NB4 (cell line): ENCODE measurements at places on chromosomes 11 and 22.

DNA sequence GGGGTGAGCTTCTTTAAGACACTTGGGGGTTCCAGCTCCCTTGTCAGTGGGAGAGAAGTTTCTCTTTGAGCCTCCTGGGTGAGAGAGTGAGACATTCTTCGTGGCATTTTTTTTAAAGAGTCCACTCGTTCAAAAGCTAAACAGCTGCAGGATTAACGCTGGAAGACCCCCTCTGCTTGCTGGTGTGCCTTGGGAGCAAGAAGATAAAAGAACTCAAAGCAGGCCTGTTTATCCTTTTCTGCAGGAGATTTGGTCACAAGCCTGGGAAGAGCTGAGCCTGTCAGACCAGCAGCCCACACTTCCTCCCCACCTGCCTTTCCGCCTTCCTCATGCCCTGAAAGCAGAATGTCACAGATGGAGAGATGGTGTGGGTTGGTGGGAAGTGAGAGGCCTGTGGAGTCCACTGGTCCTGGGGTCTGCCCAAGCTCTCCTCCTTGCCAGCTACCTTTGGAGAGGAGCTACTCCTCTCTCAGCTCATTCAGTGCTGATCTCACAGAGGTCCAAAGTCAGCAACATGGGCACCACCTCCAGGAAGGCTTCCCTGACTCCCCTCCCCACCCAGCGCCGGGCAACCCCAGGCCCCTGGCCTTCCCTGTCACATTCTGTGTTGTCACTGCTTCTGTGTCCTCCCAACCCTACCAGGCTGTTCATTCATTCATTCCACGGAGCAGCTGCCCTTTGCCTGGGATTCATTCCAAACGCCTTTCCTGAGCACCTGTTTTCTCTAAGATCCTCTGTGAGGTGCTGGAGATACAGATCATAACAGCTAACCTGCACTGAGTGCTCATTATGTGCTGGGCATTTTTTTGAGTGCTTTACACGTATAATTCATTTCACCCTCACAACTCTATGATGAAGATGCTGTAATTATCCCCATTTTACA lies 6.7 kb downstream of the GDPD5 start:
- DNase-seq = no peak

- DNase-seq = peak; percentile 88
These were observed 25.6 kb downstream of the ARRB1 start for GRCh38 chr11:75325713-75326438.

DNA sequence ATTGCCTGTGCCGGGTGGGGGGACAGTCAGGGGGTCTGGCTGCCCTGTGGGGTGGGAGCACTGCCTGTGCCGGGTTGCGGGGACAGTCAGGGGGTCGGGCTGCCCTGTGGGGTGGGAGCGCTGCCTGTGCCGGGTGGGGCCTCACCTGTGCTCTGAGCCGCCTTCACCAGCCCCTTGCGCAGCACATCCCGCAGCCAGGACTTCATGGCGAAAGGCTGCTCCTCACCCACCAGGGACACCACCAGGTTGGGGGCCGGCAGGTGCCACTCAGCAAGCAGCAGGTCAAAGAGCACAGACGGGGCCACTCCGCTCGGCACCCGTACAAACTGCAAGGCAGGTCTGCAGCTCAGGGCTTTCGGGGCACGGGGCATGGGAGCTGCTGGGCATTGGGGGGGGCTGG lies 21.4 kb downstream of the TSSC4 start:
- DNase-seq = no peak

- peak; percentile 44 for DNase-seq
These were observed 31.9 kb downstream of the PDGFB start for GRCh38 chr22:39212721-39213376.

DNA sequence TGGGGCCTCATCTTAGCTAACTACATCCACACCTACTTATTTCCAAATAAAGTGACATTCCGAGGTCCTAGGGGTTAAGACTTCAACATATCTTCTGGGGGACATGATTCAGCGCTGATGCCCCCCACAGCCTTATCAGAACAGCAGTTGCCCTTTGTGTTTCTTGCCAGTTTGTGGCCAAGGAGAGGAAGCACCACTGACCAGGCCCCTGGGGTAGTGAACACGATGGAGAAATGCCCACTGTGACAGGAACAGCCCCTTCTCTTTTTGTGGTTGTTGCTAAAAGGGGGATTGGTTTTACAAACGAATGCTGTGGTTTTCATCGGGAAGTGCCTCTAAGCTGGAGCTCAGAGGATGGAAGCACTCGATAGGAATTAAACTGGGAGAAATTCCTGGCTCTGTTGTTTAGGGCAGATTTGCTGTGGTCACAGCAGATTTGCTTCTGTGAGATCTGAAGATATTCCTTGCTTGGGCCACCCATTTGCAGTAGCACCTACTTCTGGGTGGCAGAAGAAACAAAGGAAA lies 88.8 kb downstream of the ABTB2 start:
- DNase-seq = peak; percentile 88

- DNase-seq = no peak
These were observed 107.0 kb downstream of the MSANTD4 start for GRCh38 chr11:105915021-105915420.

DNA sequence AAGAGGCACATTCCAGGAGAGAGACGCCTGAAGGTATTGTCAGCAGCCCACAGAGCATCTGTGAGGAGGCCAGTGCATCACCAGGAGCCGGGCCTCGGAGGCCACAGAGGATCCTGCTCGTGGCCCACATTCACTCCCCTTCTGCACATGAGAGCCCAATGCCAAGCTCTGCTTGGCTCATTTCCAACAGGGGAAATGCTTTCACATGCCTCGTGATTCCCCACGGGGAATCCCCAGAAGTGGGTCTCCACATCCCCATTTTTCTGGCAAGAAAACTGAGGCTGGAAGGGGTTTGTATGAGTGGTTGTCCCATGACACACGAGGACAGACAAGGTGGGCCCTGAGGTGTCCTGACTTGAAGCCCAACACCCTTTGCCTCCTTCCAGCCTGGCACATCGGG lies 34.4 kb downstream of the TP53I11 start:
- no peak for DNase-seq

DNA sequence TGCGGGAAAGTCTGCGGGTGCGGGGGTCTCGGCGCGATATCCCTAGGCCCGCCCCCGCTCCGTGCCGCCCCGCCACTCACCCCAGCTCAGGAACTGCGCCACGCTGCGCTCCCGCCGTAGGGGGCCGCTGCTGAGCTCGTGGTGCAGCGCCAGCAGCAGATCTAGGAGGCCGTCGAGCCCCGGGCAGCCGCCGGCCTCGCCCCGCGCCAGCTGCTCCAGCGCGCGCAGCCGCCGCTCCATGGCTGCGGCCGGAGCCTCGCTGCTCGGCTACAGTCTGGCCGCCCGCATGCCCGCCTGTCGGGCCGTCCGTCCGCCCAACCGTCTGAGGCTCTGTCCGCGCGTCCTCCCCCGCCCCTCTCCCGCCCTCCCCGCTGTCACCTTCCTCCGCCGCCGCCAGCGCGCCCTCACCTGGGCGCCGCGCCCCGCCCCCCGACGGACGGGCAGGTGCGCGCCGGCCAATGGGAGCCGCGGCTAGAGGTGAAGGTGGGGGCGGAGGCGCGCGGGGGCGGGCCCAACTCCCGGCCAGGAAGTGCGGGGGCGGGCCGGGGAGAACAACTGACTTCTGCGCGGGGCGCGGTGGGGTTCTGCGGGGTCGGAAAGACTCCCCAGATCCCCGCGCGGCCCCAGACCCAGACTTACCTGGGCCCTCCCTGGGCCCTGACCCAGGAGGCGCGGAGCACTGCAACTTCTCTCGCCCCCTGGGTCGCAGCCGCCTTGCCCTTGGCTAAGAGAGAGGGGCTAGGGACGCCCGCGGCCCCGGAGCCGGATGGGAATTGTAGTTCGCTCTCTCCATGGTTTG lies at the start of gene CDC42BPG:
Gene CDC42BPG, minus strand, starts transcription at position 324 of the 799 bp plus-strand sequence. Its CDS starts 84 bp downstream, at position 240.
- peak; percentile 83 for DNase-seq

- DNase-seq = no peak
These were observed 666 bp upstream of the OVOL1 start for GRCh38 chr11:65786008-65786785.

DNA sequence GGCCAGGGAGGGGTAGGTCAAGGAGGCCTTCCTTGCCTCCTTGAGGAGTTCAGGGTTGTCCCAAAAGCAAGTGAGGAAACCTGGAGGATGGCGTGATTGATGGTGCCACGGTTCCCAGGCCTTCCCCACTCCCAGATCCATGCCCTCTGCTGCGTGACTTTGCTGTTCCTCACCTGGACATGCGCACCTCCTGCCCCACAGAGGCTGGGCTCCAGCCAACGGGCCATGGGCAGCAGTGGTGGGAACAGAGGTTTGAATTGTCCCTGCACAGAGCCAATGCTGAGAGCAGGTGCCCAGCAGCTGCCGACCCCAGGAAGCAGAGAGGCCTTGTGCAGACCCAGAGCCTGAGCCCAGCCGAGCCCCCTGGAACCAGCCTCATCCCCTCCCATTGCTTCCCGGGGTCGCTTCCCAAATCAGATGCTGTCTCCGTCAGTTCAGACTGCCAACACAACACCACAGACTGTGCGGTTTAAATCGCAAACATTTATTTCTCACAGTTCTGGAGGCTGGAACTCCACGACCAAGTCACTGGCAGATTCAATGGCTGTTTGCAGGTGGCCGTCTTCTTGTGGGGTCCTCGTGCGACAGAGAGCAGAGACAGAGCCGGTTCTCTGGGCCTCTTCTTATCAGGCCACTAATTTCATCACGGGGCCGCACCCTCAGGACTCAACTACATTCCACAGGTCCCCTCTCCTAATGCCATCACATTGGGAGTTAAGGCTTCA lies 6.2 kb upstream of the LINC01488 start:
- DNase-seq = no peak

DNA sequence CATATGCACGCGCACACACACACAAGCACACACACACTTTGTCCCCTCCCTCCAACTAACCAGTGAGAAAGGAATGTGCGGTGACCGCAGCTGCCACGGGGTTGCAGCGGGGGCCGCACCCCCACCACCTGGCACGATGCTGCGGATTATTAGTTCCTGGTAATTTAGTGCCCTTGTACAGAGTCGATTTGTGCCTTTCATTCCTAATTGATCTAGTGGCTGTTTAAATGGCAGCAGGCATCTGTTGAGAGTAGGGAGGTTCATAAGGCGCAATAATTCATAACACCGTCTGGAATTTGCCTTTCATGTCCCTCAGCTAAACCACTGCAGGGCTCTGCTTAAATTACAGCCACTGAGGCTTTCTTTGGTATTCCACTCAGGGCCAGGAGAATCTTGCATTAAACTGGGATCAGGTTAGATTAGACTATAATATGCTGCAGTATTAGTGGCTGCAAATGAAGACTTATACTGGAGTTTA lies 113.7 kb downstream of the FEZ1 start:
- no peak for DNase-seq

DNA sequence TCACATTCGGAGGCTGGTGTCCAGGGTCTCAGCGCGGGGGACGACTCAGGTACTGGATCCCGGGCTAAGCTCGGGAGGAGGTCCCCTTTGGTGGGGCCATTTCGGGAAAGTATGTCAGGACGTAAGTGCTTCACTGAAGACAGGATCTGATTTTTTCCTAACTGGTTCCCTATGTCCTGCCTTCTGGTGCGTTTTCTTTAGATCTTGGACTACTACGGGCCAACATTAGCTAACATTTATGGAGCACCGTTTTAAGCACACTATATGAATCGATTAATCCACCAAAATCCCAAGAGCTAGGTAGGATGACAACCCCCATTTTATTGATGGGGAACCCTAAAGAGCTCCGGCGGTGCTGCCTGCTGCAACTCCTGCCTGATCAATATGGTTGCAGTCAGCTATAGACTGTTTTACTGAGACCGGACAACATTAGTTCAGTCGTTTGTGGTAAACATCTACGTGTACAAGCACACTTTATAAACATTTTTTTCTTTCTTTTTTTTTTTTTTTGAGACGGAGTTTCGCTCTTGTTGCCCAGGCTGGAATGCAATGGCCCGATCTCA lies 17.0 kb upstream of the WDR74 start:
- DNase-seq = peak; percentile 40

DNA sequence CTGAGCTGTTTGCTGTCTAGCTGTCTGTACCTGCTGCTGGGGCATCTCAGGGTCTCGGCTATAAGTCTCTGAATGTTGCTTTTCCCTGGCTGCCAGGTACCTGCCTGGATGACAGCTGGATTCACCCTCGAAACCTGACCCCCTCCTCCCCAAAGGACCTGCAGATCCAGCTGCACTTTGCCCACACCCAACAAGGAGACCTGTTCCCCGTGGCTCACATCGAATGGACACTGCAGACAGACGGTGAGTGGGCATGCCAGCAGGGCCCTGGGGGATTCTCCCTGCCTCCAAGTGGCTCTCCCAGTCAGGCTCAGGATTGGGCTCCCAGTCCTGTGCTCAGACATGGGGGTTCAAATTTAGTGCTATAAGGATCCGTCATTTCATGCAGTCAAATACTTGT lies 12.9 kb downstream of the IL17RA start:
- DNase-seq = no peak

GRCh38 chr11:117062498-117062897 lies 35.7 kb downstream of the SIK3 start:
- no peak for DNase-seq

DNA sequence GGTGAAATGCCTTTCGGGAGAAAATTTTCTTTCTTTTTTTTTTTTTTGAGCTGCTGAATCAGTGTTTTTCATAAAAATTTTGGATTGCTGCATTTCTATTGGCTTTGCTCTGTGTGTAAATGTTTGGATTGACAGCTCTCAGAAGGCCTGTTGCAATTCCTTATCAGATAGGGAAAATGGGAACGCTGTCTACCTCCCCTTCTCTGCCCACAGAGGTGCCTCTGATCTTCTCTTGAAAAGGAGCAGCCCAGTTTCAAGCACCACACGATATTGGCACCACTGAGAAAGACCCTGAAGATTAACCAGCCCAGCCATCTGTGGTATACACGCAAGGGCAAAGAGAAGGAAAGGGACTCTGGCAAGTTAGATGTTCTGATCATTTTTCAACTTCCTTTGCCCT lies 1272.2 kb downstream of the LRRC4C start:
- DNase-seq = no peak

GRCh38 chr11:35995681-35996271 lies 51.9 kb downstream of the LDLRAD3 start:
- DNase-seq = no peak

DNA sequence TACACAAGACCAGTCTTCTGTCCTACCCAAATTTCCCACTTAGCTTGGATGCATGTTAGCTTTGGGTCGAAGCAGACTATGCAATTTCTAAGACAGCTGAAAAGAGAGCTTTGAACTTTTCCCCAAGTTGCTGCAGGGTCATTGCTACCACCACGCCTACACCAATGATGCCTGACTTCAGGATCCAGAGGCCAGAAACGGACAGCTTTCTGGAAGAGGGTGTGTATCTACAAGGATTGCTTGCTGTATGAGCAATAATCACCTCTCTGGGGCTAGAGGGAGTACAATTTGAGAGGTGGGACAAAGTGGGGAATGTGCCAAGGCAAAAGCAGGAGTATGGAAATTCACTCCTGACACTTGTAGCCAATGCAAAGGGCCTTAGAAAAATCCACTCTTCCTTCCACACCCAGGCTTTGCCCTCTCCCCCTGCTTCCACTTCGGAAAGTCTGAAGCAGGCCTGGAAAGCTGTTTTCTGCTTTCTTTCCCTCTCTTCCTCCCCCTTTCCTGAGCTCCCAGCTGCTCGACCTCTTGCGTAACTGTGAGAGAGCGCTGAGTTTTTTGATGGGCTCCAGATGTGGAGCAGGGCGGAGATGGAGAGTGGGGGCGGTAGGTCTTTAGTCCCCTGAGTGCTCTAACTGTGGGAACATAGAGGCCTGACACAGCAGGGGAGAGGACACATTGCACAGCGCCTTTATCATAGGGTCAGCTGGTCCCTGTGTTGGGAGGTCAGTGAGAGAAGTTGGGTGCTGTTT lies 2.1 kb upstream of the PHLDB1 start:
- peak; percentile 93 for DNase-seq

- no peak for DNase-seq
These were observed 31.3 kb downstream of the RCN1 start for GRCh38 chr11:32122200-32122599.

- no peak for DNase-seq
These were observed 5.0 kb downstream of the JRKL start for GRCh38 chr11:96394773-96395172.

- DNase-seq = no peak
These were observed 12.4 kb downstream of the CRY2 start for GRCh38 chr11:45859661-45860140.
